ENCODE measurements at places on chromosomes 6 and 20.

DNA sequence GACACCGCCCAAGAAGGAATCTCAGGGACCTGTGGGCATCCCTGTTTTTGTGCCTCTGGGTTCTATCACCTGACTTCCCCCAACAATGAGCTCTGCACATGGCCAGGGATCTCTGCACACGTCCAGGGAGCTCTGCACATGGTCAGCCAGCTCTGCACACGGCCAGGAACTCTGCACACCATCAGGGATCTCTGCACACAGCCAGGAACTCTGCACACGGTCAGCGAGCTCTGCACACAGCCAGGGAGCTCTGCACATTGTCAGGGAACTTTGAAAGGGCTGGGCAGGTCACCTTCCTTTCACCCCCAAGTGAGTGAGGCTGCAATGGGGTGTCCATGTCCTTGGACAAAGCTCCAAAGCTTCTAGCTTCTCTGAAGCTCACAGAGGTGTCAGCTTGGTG is 5.2 kb upstream of the SLCO4A1 start:
- DNase-seq: no peak

- no peak for DNase-seq
Observed at GRCh38 chr6:5712349-5713215, 294.1 kb downstream of the NRN1 start.

- no peak for DNase-seq
Observed at GRCh38 chr6:144544266-144544830, 259.2 kb downstream of the UTRN start.

GRCh38 chr6:168626046-168626602 is 185.1 kb downstream of the SMOC2 start:
- DNase-seq: no peak
